Calu3 (cell line): ENCODE measurements at places on chromosomes 11 and 22.

GRCh38 chr11:32172848-32173834 lies 82.3 kb downstream of the RCN1 start:
- H3K27me3 ChIP-seq = peaks cover 60% of the 10 kb centered on the region
- peaks cover 7% of the 10 kb centered on the region for H3K4me1 ChIP-seq
- peak overlapping the region; percentile 45 for H3K4me3 ChIP-seq

GRCh38 chr11:89521294-89521693 lies 30.1 kb upstream of the NOX4 start:
- no peak overlapping the region for H3K27ac ChIP-seq
- no peak for DNase-seq
- no peaks in the 10 kb centered on the region for H3K27me3 ChIP-seq
- no peaks in the 10 kb centered on the region for H3K36me3 ChIP-seq
- H3K4me1 ChIP-seq = no peaks in the 10 kb centered on the region
- H3K4me3 ChIP-seq = no peak overlapping the region

- H3K4me3 ChIP-seq = no peak overlapping the region
- no peak for DNase-seq
- no peak overlapping the region for H3K27ac ChIP-seq
- peaks cover 44% of the 10 kb centered on the region for H3K36me3 ChIP-seq
- no peaks in the 10 kb centered on the region for H3K27me3 ChIP-seq
These were observed 21.1 kb downstream of the NCAPD3 start for GRCh38 chr11:134202661-134203060.

GRCh38 chr22:47162865-47163264 lies 400.4 kb downstream of the TBC1D22A start:
- DNase-seq = no peak
- H3K4me3 ChIP-seq = no peak overlapping the region
- H3K4me1 ChIP-seq = no peaks in the 10 kb centered on the region
- H3K36me3 ChIP-seq = no peaks in the 10 kb centered on the region
- H3K27ac ChIP-seq = no peak overlapping the region
- no peaks in the 10 kb centered on the region for H3K27me3 ChIP-seq

GRCh38 chr11:69638941-69639681 lies 1.8 kb upstream of the CCND1 start:
- peak overlapping the region; percentile 96 for H3K27ac ChIP-seq
- H3K27me3 ChIP-seq = no peaks in the 10 kb centered on the region
- H3K4me3 ChIP-seq = peak overlapping the region; percentile 88
- peaks cover 5% of the 10 kb centered on the region for H3K4me1 ChIP-seq
- H3K36me3 ChIP-seq = peaks cover 66% of the 10 kb centered on the region
- DNase-seq = peak; percentile 95
